Left cardiac atrium (tissue), 4 donors: ENCODE measurements at places on chromosomes 3 and 15. TPM values are rescaled to one million over a fixed set of nuclear protein-coding genes. Genes with fewer than 3 reads are reported as not detected.

The TLR9 gene
- 0.29 TPM for total RNA-seq

The IGSF11 gene
- total RNA-seq = 2.7 TPM

The KCNMB3 gene
- total RNA-seq = 1.5 TPM

The GP9 gene
- total RNA-seq = 0.29 TPM

The CDCP1 gene
- 0.74 TPM for total RNA-seq

The EDEM1 gene
- 9.2 TPM for total RNA-seq

The SETD5 gene
- total RNA-seq = 53.3 TPM

The TRIM42 gene
- not detected for total RNA-seq

The CHRD gene
- total RNA-seq = 7.2 TPM

The GOLGA6B gene
- not detected for total RNA-seq

The CCDC51 gene
- 10.9 TPM for total RNA-seq

The SAXO2 gene
- total RNA-seq = 2.7 TPM

The MEGF11 gene
- not detected for total RNA-seq

The TYRO3 gene
- 21.0 TPM for total RNA-seq

The MED12L gene
- total RNA-seq = 0.44 TPM

The OR5K2 gene
- not detected for total RNA-seq

The PLA2G4D gene
- not detected for total RNA-seq

The ALPK3 gene
- total RNA-seq = 59.9 TPM

The MUSTN1 gene
- 14.8 TPM for total RNA-seq

The MYZAP gene
- 452 TPM for total RNA-seq

The GPR176 gene
- 2.9 TPM for total RNA-seq

The ST8SIA2 gene
- total RNA-seq = 0.24 TPM

The VPS13C gene
- 34.5 TPM for total RNA-seq

The FEZF2 gene
- not detected for total RNA-seq

The ISLR2 gene
- total RNA-seq = 3.9 TPM

The CADM2 gene
- 8.9 TPM for total RNA-seq

The TMEM212 gene
- not detected for total RNA-seq

The SYNPR gene
- total RNA-seq = 5.3 TPM

The ECE2 gene
- total RNA-seq = not detected

The P2RY14 gene
- 1.5 TPM for total RNA-seq

The REC114 gene
- total RNA-seq = 1.8 TPM

The NIPA2 gene
- 35.6 TPM for total RNA-seq

The CAMKV gene
- total RNA-seq = not detected

The CCR9 gene
- total RNA-seq = not detected

The RBMS3 gene
- total RNA-seq = 53.2 TPM

The MESP2 gene
- total RNA-seq = 0.16 TPM

The GABRB3 gene
- total RNA-seq = 26.1 TPM

The CHRFAM7A gene
- 1.8 TPM for total RNA-seq

The RHOV gene
- total RNA-seq = not detected

The HYKK gene
- 5.5 TPM for total RNA-seq

The C3orf20 gene
- total RNA-seq = not detected

The CCR3 gene
- not detected for total RNA-seq

The ANKRD63 gene
- total RNA-seq = 0.65 TPM

The PLA2G4B gene
- total RNA-seq = 7.2 TPM

The SMAD6 gene
- total RNA-seq = 13.5 TPM

The CSTA gene
- 9.3 TPM for total RNA-seq

The FAM98B gene
- total RNA-seq = 25.0 TPM

The ATP13A5 gene
- not detected for total RNA-seq

The FANCD2OS gene
- not detected for total RNA-seq

The SERINC4 gene
- total RNA-seq = 0.24 TPM

The TF gene
- 31.8 TPM for total RNA-seq
